ENCODE measurements at places on chromosomes 4 and X. TPM values are rescaled to one million over a fixed set of nuclear protein-coding genes. Genes with fewer than 3 reads are reported as not detected.

NAT8L gene
- 3.1 TPM for total RNA-seq

CXCR3 gene
- total RNA-seq, result not detected

TKTL1 gene
- total RNA-seq, result 2.0 TPM

GLOD5 gene
- not detected for total RNA-seq

SSX2 gene
- total RNA-seq, result not detected

SPANXN3 gene
- not detected for total RNA-seq

VCX gene
- total RNA-seq, result not detected

CISD2 gene
- total RNA-seq, result 18.4 TPM

NLRP2B gene
- total RNA-seq, result not detected

NUDT10 gene
- total RNA-seq, result 0.20 TPM

KLF8 gene
- total RNA-seq, result 1.9 TPM

CDX4 gene
- not detected for total RNA-seq

FGB gene
- not detected for total RNA-seq

GCNA gene
- total RNA-seq, result 1.4 TPM

IL2 gene
- not detected for total RNA-seq

APLN gene
- 12.7 TPM for total RNA-seq

TREX2 gene
- total RNA-seq, result not detected

MND1 gene
- not detected for total RNA-seq

PASD1 gene
- not detected for total RNA-seq

TASL gene
- not detected for total RNA-seq

PDHA1 gene
- 859 TPM for total RNA-seq

DMD gene
- total RNA-seq, result 162 TPM

AKAP14 gene
- total RNA-seq, result not detected

Data from heart left ventricle (tissue), 16 donors.